Forelimb muscle (tissue), 1 donor: ENCODE measurements at places on chromosomes 7 and 10. TPM values are rescaled to one million over a fixed set of nuclear protein-coding genes. Genes with fewer than 3 reads are reported as not detected.

Gene ABLIM1
- polyA plus RNA-seq, result 44.3 TPM

Gene UBTD1
- polyA plus RNA-seq, result 13.8 TPM

Gene FGFBP3
- polyA plus RNA-seq, result 2.1 TPM

Gene TEX47
- not detected for polyA plus RNA-seq

DNA sequence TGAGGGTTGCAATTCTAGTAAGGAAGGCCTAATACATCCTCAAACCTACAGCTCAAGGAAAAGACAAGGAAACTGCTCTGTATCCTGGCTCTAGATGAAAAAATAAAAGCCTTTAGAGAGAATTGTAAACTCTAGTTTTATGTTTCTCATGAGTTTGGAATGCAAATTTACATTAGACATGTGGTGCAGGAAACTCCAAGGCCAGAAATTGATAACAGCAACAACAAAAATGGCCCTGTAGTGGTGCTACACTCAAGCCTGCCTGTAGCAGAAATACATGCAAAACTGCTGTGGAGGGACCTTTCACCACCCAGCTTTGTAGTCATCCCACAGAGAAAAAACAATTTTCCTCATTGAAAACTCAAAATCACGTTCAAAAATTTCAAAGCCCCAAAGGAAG is 546.7 kb upstream of the LRRN3 start:
- DNase-seq, result no peak

GRCh38 chr10:68047122-68047521 is 28.0 kb downstream of the HERC4 start:
- no peak for DNase-seq

- DNase-seq, result no peak
Measured at GRCh38 chr7:69858471-69858870, 260.2 kb downstream of the AUTS2 start.

DNA sequence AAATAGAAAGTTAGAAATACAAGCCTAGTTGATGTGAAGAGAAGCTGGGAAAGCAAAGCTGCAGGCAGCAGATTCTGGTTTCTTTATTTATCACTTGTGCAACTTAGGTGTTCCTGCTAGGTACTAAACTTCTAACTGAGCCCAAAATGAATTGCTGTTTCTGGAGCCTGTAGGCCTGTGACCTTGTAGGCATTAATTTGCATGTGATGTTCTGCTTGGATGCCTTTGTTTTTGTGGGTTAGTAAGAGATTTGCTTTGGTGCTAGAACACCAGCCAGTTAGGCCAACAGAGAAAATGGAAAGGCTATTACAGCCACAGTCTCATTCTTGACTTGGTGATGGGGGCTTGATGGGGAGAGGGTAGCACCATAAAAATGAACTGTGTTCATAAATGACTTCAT is 370.7 kb downstream of the PPP1R3A start:
- no peak for DNase-seq

GRCh38 chr10:93357680-93358079 is 124.5 kb downstream of the MYOF start:
- DNase-seq, result no peak

DNA sequence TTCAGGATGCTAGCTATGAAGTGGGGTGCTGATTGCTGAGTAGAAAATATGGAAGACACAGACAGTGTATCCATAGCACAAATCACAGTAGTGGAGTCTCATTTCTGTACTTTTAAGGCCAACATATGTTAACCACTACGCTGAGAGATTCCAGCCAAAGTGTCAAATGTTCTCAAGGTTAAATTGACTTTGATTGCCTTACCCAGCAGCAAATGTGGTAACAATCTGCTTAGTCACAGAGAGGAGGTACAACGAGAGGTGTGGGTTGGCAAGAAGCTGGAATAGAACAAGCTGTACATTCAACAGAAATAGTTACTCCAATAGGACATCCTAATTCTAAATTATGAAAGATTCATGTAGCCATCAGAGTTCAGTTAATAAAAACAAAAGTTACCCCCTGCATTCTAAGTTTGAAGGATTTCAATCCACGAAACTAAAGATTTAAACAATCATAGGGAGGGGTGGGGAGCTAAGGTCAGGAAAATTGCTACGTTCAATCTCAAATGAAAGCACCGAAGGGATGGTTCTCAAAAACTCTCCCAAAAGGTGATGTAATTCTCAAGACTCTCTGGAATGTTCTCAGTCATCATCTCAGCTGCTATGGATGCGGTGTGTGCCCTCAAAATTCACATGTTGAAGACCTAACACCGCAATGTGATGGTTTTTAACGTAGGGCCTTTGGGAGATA is 137.0 kb downstream of the ETV1 start:
- no peak for DNase-seq

GRCh38 chr10:36416513-36416912 is 708.9 kb upstream of the ANKRD30A start:
- DNase-seq, result no peak

GRCh38 chr7:27248911-27249723 is 6.5 kb downstream of the EVX1 start:
- no peak for DNase-seq

- no peak for DNase-seq
Measured at GRCh38 chr7:27169658-27170425, 4.3 kb downstream of the HOXA10 start.

- DNase-seq, result no peak
Measured at GRCh38 chr7:13603661-13604060, 385.8 kb downstream of the ETV1 start.

DNA sequence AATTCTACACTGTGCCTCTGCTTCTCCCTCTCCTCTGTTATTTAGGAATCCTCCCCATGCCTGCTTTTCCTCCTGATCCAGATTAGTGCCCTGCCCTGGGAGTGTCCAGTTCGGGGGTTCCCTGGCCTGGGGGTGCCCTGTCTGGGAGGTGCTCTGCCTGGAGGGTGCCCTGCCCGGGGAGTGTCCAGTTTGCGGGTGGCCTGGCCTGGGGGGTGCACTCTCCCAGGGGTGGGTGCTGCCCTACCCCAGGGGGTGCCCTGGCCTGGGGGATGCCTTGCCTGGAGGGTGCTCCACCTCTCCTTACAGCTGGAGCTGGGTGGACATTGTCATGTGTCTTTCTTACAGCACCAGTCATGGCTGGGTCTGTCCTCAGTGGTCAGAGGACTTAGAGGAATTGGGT is 20.2 kb downstream of the RAMP3 start:
- DNase-seq, result no peak

DNA sequence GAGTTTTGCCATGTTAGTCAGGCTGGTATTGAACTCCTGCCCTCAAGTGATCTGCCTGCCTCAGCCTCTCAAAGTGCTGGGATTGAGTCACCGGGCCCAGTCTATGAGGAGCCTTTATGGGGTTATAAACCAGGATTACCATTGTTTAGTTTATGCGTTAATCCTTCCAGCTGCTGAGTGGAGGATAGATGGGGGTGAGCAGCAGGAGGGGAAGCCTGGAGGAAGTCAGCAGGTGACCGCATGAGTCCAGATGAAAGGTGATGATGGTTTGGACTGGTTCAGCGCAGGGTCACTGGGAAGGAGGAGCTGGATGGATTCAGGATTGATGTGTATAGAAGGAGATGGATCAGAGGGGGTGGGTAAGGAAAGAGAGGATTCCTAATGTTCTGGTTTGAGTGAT is 197.1 kb downstream of the ADAM12 start:
- no peak for DNase-seq

GRCh38 chr10:787933-788651 is 98.6 kb upstream of the DIP2C start:
- DNase-seq, result no peak

DNA sequence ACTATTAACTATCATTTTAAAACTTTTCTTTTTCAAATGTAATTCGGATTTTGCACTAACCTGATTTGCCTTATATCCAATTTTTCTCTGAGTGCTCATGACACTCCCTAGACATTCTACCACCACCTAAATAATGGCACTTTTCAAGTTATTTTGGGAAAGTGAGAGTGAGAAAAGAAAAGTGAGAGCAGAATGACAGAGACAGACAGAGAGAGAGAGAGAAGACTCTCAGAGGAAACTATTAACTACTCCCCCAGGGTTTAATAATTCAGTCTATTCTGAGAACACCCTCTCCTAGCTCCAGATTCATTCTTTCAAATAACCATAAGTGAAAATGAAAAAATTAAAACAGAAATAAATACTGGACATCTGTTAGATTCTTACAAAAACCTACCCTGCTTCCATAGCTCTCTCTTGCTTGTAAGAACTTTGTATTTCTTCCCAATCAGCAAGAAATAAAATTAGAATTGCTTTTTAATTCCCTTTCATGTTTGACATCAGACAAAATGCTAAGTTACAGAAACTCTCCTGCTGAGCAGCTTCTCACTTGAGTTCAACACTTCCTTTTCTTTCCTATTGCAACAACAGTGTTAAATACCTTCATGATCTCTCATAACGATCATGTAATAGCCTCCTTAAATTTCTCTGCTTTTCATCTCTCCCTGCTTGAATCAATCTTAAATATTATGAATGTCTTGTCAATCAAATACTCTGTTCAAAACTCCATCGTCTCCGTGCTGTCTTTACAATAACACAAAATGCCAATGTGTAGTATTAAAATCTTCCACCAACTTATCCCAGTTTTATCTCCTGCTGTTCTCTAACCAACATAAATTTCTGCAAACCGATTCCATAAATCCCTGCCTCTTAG is 191.7 kb downstream of the SEMA3E start:
- DNase-seq, result no peak

DNA sequence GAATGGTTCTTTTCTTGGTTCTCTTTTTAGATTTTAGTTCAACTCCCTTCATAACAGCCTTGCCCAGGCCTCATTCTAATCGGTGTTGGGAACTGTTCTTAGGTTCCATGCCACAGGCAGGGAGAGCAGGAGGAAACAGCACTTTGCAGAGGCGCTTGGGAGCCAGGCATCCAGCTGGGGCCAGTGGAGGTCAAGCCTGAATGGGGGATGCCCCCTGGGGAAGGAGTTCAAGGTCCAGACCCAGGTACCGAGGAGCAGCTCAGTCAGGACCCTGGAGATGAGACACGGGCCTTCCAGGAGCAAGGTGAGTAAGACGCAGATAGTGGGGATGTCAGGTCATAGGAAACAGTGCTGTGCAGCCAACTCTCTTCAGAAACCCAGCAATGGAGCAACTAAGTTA is 4.5 kb downstream of the ZSCAN25 start:
- no peak for DNase-seq

DNA sequence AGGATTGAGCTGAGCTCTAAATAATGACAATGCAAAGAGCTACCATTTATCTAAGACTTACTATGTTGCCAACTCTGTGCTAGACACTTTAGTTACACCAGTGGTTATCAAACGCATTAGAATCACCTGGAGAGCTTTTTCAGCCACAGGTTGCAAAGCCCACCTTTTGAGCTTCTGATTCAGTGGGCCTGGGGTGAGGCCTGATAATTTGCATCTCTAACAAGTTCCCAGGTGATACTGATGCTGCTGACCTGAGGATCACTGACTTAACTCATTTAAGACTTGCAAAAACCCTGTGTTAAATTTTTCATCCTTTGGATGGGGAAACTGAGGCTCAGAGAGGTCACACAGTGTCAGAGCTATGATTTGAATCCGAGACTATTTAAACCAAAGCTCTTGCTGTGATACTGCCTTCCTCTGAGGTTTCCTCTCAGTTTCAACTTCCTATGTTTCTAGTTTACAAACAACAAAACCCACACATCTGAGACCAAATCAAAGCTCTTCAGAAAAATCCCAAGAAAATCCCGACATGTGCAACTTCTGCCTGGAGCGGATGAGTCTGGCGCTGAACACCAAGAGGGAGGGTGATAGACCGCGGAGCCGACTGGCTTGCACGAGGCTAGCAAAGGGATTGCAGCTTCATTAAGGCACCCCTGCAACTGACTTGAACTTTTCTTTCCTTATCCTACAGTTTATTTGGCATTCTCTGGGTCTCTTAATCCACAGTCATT is 124.9 kb downstream of the CYP26A1 start:
- DNase-seq, result peak; percentile 19

GRCh38 chr7:112880818-112881418 is 90.7 kb upstream of the TMEM168 start:
- DNase-seq, result no peak
